Mesothelial cell of epicardium (in vitro differentiated cells): ENCODE measurements at places on chromosomes 2 and 18. TPM values are rescaled to one million over a fixed set of nuclear protein-coding genes. Genes with fewer than 3 reads are reported as not detected.

DNA sequence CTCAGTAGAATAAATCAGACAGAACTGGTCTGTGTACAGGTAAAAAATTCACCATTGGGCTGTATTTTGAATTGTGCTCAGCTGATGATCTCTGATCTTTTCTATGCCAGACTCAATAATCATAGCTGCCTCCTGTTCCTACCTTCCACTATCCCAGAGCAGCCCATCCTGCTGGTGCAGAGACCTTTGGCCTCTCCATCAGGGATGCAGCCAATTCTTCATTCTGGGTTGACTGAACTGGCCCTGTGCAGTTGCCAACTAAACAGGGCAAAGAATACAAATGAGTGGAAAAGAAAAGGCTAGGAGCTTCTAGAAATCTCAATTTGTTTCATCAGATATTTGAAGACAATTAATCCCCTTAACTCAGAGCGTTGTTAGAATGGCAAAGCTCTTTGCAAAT, 1781.3 kb upstream of the CELF4 start:
- peaks cover 4% of the 10 kb centered on the region for H3K4me1 ChIP-seq
- H3K4me3 ChIP-seq: no peak overlapping the region
- H3K27ac ChIP-seq: no peak overlapping the region
- no peaks in the 10 kb centered on the region for H3K36me3 ChIP-seq
- no peaks in the 10 kb centered on the region for H3K27me3 ChIP-seq

DNA sequence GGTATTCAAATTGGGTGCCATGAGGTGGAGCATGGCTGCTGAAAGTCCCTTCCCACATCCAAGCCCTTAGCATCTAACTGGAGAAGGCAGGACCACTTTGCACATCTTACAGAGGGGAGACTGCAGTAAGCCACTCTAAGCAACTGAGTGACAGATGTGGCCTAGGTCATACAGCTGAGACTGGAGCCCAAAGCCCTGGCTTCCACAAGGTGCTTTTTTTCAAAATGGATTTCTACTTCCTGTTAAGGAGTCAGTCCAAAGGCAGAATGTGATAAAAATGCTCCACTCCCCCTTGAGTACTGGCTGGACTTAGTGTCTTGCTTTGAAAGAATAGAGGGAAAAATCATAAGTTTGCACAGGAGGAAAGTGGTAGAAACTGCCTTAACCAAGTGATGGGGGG, 424.0 kb upstream of the SPRED2 start:
- no peaks in the 10 kb centered on the region for H3K27me3 ChIP-seq
- H3K27ac ChIP-seq: no peak overlapping the region
- no peak for DNase-seq
- H3K4me3 ChIP-seq: no peak overlapping the region

- no peak for DNase-seq
- peak overlapping the region; percentile 94 for H3K27ac ChIP-seq
- no peak overlapping the region for H3K4me3 ChIP-seq
- peaks cover 44% of the 10 kb centered on the region for H3K4me1 ChIP-seq
These were observed 39.7 kb downstream of the COL3A1 start for GRCh38 chr2:189013671-189014448.

- no peaks in the 10 kb centered on the region for H3K36me3 ChIP-seq
- peaks cover 55% of the 10 kb centered on the region for H3K4me1 ChIP-seq
- peak overlapping the region; percentile 37 for H3K27ac ChIP-seq
These were observed 727.6 kb upstream of the SOX11 start for GRCh38 chr2:4964579-4964978.

DNA sequence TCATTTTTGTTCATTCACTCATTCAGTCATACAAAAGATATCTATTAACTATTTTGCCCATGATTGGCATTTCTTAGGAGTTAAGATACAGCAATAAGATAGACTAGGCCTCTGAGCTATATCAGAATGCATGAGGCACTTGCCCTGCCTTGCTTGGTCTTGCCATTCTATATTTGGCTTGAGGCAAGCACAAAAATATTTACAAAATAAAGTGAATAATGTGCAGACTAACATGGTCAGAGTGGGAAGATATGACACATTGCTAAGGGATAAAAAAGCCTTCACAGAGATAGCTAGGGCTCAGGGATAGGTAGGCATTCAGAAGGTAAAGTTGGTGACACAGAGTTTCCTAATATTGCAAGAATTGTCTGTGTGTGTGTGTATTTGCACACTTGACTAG, 75.0 kb upstream of the MMADHC start:
- H3K27ac ChIP-seq: peak overlapping the region; percentile 19
- DNase-seq: no peak
- H3K36me3 ChIP-seq: peaks cover 3% of the 10 kb centered on the region
- H3K27me3 ChIP-seq: no peaks in the 10 kb centered on the region
- H3K4me1 ChIP-seq: peaks cover 41% of the 10 kb centered on the region

- DNase-seq: no peak
- H3K4me3 ChIP-seq: no peak overlapping the region
- no peaks in the 10 kb centered on the region for H3K36me3 ChIP-seq
- H3K27me3 ChIP-seq: no peaks in the 10 kb centered on the region
- H3K27ac ChIP-seq: no peak overlapping the region
- H3K4me1 ChIP-seq: no peaks in the 10 kb centered on the region
These were observed 59.8 kb downstream of the DSEL start for GRCh38 chr18:67456711-67457110.

- no peaks in the 10 kb centered on the region for H3K4me1 ChIP-seq
- H3K4me3 ChIP-seq: no peak overlapping the region
- no peaks in the 10 kb centered on the region for H3K36me3 ChIP-seq
- H3K27me3 ChIP-seq: no peaks in the 10 kb centered on the region
- no peak overlapping the region for H3K27ac ChIP-seq
These were observed 1284.9 kb upstream of the LRRTM1 start for GRCh38 chr2:81589406-81589805.

DNA sequence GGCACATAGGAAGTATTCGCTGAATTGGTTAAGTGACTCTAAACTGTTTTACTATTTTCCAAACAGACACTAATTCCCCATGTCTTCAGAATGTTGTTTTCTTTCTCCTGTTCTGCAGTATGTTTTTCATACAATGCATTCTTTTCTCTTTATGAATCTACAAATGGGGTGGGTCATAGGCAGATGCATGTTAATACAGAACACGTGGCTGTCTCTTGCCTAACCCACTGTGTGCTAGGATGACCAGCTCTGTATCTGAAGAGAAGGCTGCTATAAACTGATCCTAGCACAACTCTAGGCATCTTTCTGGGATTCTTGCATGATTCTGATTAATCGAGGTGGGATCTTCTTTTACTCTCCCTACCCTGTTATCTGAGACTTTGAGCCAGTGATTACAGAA, 826.0 kb downstream of the PLCL1 start:
- no peaks in the 10 kb centered on the region for H3K36me3 ChIP-seq
- no peak overlapping the region for H3K4me3 ChIP-seq
- H3K27ac ChIP-seq: no peak overlapping the region
- peaks cover 18% of the 10 kb centered on the region for H3K27me3 ChIP-seq
- DNase-seq: no peak

- H3K4me1 ChIP-seq: peaks cover 15% of the 10 kb centered on the region
- H3K27me3 ChIP-seq: no peaks in the 10 kb centered on the region
- no peak overlapping the region for H3K4me3 ChIP-seq
- no peak overlapping the region for H3K27ac ChIP-seq
- H3K36me3 ChIP-seq: no peaks in the 10 kb centered on the region
These were observed 1412.0 kb upstream of the ZEB2 start for GRCh38 chr2:145931781-145932395.

GRCh38 chr2:226738191-226738820, 61.3 kb downstream of the IRS1 start:
- H3K36me3 ChIP-seq: peaks cover 27% of the 10 kb centered on the region
- peak overlapping the region; percentile 75 for H3K27ac ChIP-seq
- H3K27me3 ChIP-seq: no peaks in the 10 kb centered on the region
- H3K4me3 ChIP-seq: no peak overlapping the region
- peaks cover 48% of the 10 kb centered on the region for H3K4me1 ChIP-seq

DNA sequence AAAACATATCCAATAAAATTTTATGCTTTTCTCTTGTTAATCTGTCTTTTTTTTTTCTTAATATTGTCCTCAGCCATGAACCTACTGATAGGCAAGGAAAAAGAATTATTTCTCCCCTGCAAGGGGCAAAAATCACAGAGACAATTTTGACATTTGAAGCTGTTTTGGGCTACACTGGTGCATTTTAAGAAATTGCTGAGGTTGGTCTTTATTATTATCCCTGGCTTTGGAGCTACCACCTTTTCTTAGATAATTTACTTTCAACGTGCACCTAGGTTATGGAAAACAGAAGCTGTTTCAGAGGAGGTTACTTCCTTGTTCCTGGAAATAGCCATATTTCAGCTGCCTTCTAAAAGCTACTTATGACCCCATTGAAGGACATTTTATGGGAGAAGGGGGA, 195.5 kb upstream of the KYNU start:
- no peak overlapping the region for H3K27ac ChIP-seq
- no peak for DNase-seq
- no peaks in the 10 kb centered on the region for H3K4me1 ChIP-seq
- H3K27me3 ChIP-seq: no peaks in the 10 kb centered on the region

DNA sequence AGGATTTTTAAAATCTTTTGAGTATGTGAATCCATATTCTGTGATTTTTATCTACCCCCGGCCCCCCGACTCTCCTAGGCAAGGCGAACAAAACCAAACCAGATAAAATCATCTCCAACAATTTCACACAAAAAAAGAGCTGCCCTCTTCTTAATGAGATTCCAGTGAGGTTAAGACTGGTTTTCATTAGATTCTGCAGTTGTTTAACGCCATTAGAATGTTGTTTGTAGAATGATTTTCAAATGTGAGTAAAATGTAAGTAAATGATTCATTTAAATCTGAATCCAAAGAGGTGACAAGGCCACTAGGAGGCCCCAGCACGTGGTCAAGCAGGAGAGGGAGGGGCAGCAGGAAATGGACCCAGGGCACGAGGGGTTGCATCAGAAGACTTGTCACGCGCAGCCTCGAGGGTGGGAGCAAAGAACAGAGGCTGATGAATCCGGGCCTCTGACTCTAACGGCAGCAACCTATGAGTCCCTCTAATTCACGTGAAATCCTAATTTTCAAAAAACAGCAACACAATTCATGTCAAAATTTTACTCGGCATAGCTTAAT, 24.3 kb upstream of the KLHL29 start:
- H3K27me3 ChIP-seq: no peaks in the 10 kb centered on the region
- H3K4me3 ChIP-seq: no peak overlapping the region
- H3K27ac ChIP-seq: no peak overlapping the region
- H3K36me3 ChIP-seq: no peaks in the 10 kb centered on the region
- H3K4me1 ChIP-seq: peaks cover 10% of the 10 kb centered on the region
- peak; percentile 16 for DNase-seq

GRCh38 chr2:106107509-106108131, 86.5 kb downstream of the UXS1 start:
- peaks cover 13% of the 10 kb centered on the region for H3K36me3 ChIP-seq
- no peak for DNase-seq
- no peak overlapping the region for H3K27ac ChIP-seq
- no peak overlapping the region for H3K4me3 ChIP-seq
- no peaks in the 10 kb centered on the region for H3K27me3 ChIP-seq

- no peaks in the 10 kb centered on the region for H3K36me3 ChIP-seq
- H3K4me3 ChIP-seq: no peak overlapping the region
- H3K27ac ChIP-seq: peak overlapping the region; percentile 19
- no peak for DNase-seq
- H3K27me3 ChIP-seq: peaks cover 58% of the 10 kb centered on the region
- peaks cover 11% of the 10 kb centered on the region for H3K4me1 ChIP-seq
These were observed 2.9 kb upstream of the C2orf72 start for GRCh38 chr2:231034291-231034882.

DNA sequence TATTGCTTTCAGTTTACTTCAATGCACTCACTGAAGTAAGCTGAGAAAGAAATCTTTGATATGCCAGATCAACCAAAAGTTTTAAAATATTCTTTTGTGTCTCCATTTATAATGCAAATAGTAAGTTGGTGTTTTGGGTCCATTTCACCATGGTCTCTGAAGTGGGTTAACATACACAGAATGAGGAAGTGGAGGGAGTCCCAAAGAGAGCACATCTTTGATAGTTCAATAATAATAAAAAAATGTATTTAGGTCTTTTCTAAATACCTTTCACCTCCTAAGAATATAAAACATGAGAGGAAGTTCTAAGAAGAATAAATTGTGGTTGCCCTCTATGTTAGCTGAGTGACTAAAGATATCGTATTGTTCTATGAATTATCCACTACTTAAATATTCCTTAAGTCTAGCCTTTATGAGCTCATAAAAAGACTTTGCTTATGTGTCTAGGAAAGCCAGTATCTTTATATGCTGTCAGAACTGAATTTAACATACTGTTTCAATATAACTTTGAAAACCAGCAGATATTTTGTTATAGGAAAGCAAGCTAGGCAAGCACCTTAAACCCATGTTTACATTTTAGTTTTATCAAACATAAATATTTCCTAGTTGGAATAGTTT, 148.7 kb upstream of the ZEB2 start:
- peaks cover 37% of the 10 kb centered on the region for H3K4me1 ChIP-seq
- H3K36me3 ChIP-seq: no peaks in the 10 kb centered on the region
- no peak for DNase-seq
- H3K27ac ChIP-seq: no peak overlapping the region

GRCh38 chr2:175147186-175147585, 20.8 kb downstream of the ATF2 start:
- H3K27me3 ChIP-seq: no peaks in the 10 kb centered on the region
- peaks cover 22% of the 10 kb centered on the region for H3K36me3 ChIP-seq
- peaks cover 3% of the 10 kb centered on the region for H3K4me1 ChIP-seq
- DNase-seq: no peak

DNA sequence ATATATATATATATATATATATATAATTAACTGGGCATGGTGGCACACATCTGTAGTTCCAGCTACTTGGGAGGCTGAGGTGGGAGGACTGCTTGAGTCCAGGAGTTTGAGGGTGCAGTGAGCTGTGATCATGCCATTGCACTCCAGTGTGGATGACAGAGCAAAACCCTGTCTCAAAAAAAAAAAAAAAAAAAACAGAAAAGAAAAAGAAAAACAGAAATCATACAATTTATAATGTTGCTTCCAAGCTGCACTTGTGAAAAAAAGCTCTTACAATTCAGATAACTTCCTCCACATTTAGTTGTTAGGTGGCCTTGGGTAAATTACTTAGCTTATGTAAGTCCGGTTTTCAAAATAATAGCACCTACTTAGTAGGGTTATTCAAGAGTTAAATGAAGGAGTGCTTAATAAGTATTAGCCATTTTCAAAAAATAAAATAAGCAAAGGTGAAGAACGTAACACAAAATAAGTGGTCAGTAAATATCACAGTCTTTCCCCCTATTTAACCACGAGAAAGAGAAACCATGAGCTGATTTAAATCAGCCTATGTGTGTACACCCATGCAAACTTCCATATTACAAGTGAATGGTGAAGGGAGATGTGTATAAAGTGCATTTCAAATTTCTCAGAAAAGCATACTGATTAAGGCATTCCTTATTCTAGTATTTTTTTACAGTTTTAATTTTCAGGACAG, 2.3 kb downstream of the WIPF1 start:
- peaks cover 2% of the 10 kb centered on the region for H3K36me3 ChIP-seq
- DNase-seq: no peak
- H3K4me3 ChIP-seq: no peak overlapping the region
- peak overlapping the region; percentile 48 for H3K27ac ChIP-seq
- peaks cover 30% of the 10 kb centered on the region for H3K4me1 ChIP-seq
- H3K27me3 ChIP-seq: no peaks in the 10 kb centered on the region

GALR1 gene
- total RNA-seq: not detected in 3 replicates

NRP2 gene
- 82.2 to 89.5 TPM (median 83.6 TPM) in 3 replicates for total RNA-seq

NMUR1 gene
- total RNA-seq: 0.09 to 0.13 TPM in 2 of 3 replicates, not detected in the other

MBP gene
- 19.1 to 20.8 TPM (median 20.6 TPM) in 3 replicates for total RNA-seq

DYNAP gene
- total RNA-seq: not detected in 3 replicates

TFCP2L1 gene
- 0.13 to 0.54 TPM (median 0.16 TPM) in 3 replicates for total RNA-seq

GDF7 gene
- total RNA-seq: 3.0 to 3.2 TPM (median 3.1 TPM) in 3 replicates

PSMD14 gene
- 46.3 to 48.0 TPM (median 46.9 TPM) in 3 replicates for total RNA-seq

PAIP2B gene
- total RNA-seq: 10.3 to 11.3 TPM (median 10.8 TPM) in 3 replicates

HDAC4 gene
- total RNA-seq: 45.8 to 59.2 TPM (median 48.9 TPM) in 3 replicates

ZNF521 gene
- 50.5 to 54.1 TPM (median 51.4 TPM) in 3 replicates for total RNA-seq

ANKRD62 gene
- total RNA-seq: not detected in 3 replicates

GPR155 gene
- total RNA-seq: 4.4 to 7.2 TPM (median 4.6 TPM) in 3 replicates

CENPA gene
- 7.9 to 9.2 TPM (median 8.8 TPM) in 3 replicates for total RNA-seq

ANKRD30BL gene
- total RNA-seq: not detected in 3 replicates
